Smooth muscle cell of the coronary artery (primary cell): ENCODE measurements at places on chromosomes 12 and 14. TPM values are rescaled to one million over a fixed set of nuclear protein-coding genes. Genes with fewer than 3 reads are reported as not detected.

The ADCY6 gene
- 52.6 and 56.6 TPM in 2 replicates for total RNA-seq

The RCOR1 gene
- total RNA-seq: 3.7 and 7.0 TPM in 2 replicates

The SERPINA3 gene
- 5.3 and 15.9 TPM in 2 replicates for total RNA-seq

The OASL gene
- 0.15 and 0.23 TPM in 2 replicates for total RNA-seq

The PTPRQ gene
- total RNA-seq: 0.08 and 0.23 TPM in 2 replicates

The HAL gene
- under 0.01 and 0.47 TPM in 2 replicates for total RNA-seq

The TEAD4 gene
- 4.9 and 9.6 TPM in 2 replicates for total RNA-seq
